ENCODE measurements at places on chromosomes 13 and 19. TPM values are rescaled to one million over a fixed set of nuclear protein-coding genes. Genes with fewer than 3 reads are reported as not detected.

The PRKACA gene
- polyA plus RNA-seq: 14.2 TPM

DNA sequence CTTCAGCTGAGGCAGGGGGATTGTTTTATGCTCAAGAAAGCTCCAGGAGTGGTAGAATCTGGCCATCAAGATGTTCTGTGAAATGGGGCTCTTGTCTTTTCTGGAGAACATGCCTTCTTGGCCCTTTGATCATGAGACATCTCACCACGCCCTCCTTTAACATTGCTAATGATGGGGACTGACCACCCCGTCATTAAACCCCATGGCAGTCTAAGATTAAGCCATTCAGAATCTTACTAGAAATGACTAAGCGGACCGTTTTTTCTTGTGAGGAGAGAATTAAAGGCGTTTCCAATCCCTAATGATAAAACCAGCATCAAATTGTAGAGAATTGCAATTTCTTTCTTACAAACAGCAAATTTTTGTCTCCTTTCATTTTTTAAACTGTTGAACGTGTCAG is 89.4 kb downstream of the COL4A2 start:
- DNase-seq: no peak

DNA sequence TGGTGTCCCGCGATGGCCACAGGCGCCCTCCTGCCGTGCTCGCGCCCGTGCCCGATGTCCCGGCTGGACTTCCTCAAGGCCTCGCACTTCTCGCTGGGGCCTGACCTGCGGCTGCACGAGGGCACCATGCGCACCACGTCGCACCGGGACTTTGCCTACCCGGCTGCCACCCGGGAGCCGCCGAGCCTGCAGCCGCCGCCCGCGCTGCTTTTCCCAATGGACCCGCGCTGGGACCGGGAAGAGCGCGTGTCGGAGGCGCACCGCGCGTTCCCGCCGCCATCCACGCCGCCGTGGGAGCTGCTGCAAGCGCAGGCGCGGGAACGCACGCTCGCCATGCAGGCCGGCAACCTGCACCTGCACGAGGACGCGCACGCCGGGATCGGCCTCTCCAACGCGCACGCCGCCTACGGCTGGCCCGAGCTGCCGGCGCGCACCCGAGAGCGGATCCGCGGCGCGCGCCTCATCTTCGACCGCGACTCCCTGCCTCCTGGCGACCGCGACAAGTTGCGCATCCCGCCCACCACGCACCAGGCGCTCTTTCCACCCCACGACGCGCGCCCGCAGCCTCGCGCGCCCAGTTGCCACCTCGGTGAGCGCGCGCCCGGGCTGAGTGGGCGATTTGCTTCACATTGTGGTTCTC is 12.1 kb upstream of the PEX11G start:
- peak; percentile 92 for DNase-seq

DNA sequence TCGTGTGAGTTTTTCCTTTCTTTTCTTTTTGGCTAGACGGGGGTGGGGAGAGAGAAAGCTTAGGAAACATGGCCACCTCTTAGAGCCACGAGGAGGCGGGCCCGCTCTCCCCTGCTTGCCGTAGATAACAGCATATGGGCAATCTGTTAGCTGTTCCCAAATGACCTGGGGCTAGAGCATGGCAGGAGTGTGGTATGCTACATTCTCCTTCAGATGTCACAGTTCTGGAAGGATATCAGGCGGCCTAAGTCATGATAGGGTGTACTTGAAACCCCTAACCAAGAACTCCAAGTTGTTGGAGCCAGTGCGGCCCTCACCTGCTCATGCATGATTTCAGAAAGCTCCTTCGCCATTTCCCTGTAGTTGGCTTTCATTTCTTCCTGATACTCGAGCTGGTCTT is 44.3 kb upstream of the SLC15A1 start:
- peak; percentile 28 for DNase-seq

- DNase-seq: peak; percentile 87
These were observed 7.5 kb upstream of the LIN7B start for GRCh38 chr19:49106648-49107135.

- DNase-seq: no peak
These were observed 618.0 kb upstream of the ARGLU1 start for GRCh38 chr13:107185889-107186288.

- no peak for DNase-seq
These were observed 12.4 kb downstream of the TMEM272 start for GRCh38 chr13:51832471-51833152.

GRCh38 chr19:51433043-51433442 is 15.6 kb upstream of the SIGLEC10 start:
- DNase-seq: no peak

DNA sequence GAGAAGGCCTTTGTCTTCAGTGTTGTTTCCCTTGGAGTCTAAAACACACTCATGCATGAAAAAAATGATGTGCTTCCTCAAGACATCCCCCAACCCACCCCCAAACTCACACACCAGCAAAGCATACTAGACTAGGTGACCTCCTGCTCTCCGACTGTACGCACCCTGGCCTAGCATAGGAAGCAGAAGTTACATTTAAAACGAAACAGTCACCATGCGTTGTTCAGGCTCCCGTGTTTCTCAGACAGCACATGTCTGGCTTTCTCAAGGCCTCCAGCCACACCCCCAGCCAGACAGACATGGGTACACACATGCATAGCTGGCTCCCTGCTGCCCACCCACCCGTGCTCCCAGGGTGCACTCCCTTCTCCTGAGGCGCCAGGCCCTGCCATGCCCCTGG is 28.7 kb upstream of the C1QTNF9 start:
- no peak for DNase-seq

DNA sequence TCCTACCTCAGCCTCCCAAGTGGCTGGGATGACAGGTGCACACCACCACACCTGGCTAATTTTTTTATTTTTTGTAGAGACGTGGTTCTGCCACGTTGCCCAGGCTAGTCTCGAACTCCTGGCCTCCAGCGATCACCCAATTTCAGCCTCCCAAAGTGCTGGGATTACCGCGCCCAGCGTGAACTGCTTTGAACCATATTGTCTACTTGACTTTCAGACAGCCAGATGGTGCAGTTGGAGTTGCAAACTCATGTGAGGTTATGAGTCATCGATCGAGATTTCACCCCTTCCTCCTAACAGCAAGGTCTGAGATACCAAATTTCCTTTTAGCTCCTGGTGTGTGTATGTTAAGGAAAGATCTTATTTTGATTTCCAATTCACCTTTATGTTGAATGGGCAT is 2.7 kb downstream of the SLC27A1 start:
- no peak for DNase-seq

DNA sequence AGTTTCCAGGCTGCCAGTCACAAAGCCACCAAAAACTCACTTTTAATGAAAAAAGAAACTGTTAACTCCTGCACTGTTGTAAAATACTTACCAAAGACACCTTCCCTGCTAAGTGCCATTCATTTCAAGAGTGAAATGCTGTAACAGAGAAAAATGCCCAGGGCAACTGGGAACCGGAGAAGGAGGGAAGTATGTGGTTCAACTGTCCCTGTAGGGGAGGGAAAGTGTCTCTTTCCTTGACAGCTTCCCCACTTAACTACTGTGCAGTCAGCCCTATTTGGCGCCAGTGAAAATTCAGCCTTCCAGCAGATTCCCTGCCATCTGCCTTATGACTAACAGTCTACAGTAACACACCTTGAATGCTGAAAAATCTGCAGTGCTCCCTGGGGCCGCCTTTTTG is 789.0 kb downstream of the DIAPH3 start:
- no peak for DNase-seq

- DNase-seq: no peak
These were observed 680.8 kb downstream of the SLITRK1 start for GRCh38 chr13:83201506-83201905.
